Tibial nerve (tissue), 4 donors: ENCODE measurements at places on chromosomes 3 and 15. TPM values are rescaled to one million over a fixed set of nuclear protein-coding genes. Genes with fewer than 3 reads are reported as not detected.

GRCh38 chr15:35312344-35312743 is 227.2 kb upstream of the NANOGP8 start:
- DNase-seq = no peak

GRCh38 chr15:35603301-35603700 is 57.3 kb upstream of the DPH6 start:
- DNase-seq = no peak

DNA sequence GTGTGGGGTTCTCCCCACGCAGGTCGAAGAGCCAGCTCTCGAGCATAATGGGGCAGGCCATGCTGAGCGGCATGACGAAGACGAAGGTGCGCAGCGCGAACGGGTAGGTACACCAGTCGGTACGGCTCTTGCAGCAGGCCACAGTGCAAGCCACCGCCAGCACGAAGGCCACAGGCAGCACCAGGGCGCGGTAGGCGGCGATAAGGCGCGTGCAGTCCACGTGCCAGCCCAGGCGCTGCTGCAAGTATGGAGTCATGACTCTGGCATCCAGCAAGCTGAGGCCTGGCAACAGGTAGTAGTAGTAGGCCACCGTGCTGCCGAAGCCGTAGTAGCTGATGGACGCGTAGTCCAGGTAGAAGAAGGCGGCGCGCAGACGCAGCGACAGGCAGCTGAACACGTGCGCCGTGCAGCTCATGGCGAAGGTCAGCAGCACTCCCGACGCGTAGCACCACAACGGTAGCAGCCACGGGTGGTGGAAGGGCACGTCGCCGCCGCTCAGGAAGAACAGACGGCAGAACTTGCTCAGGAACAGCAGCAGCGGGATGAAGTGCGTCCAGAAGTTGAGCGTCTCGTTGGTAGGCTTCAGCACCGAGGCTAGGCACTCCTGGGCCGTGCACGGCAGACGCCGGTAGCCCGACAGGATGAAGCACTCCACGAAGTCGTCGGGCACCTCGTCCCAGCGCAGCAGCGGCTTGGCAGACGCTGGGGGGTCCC is 797 bp downstream of the PAQR9 start:
- no peak for DNase-seq

- DNase-seq = no peak
These were observed 9.5 kb downstream of the EBLN2 start for GRCh38 chr3:73070675-73071575.

DNA sequence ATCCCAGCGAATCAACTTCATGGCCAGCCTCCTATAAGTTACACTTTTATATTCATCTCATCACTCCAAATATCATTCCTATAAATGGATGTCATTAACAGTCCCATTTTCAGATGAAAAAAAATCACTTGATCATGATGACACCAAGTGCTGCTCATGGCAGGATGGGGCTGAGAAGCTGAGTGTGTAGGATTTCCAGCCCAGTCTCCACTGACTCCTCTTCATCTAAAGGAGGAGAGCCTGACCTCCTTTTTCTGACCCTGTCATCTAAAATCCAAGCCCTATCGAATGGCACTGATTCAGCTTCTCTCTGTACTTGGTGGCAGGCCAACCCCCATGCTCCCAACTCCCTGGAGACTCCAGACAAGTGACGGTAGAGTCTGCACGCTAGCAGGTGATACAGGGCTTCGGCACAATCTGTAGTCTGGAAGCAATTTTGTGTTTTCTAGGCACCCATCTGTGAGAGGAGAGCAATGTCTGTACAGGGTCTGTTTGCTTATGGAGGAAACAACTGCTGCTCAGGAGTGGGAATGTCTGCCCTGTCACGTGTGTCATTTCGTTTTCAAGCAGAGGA is 103.2 kb downstream of the EPHB1 start:
- no peak for DNase-seq

- DNase-seq = no peak
These were observed 36.8 kb upstream of the TNFSF10 start for GRCh38 chr3:172560026-172560425.

GRCh38 chr15:83092309-83092976 is 15.0 kb upstream of the TM6SF1 start:
- no peak for DNase-seq

DNA sequence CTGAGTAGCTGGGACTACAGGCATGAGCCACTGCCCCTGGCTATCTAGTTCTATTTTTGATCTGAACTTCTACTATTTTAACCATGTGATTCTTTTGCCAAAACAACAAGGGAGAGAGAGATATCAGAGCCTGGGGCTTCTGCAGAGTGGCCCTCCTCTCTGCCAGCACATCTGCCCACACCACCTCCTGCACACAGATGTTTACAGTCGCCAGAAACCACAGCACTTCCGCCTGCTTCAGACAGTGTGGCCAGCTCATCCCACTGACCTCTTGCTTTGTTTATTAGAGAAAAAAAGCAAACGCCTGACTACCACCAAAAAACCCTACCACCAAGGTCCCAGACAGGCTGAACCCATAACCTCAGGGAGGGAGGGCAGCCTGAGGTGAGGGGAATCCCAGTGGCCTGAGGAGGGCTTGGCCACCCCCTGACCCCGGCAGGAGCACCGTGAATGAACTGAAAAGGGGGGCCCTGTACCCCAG is 85.9 kb upstream of the ABHD2 start:
- no peak for DNase-seq

DNA sequence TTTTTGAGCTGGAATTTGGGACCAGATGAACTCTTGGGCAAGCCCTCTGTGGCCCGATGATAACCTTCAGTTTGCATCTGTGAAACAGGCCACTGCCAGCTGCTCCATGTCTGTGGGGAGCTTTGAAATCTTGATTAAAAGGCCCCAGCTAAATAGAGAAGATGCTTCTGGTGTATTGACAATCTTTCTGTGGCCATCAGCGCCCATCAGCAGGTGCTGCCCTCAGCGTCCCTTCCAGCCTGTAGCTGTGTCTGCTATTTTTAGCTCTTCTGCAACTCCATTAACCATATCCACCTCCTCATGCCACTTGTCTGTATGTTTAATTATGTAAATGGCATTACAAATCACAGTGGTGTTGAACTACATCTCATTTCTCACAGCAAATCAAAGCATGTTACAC is 54.0 kb downstream of the CHCHD6 start:
- DNase-seq = no peak

DNA sequence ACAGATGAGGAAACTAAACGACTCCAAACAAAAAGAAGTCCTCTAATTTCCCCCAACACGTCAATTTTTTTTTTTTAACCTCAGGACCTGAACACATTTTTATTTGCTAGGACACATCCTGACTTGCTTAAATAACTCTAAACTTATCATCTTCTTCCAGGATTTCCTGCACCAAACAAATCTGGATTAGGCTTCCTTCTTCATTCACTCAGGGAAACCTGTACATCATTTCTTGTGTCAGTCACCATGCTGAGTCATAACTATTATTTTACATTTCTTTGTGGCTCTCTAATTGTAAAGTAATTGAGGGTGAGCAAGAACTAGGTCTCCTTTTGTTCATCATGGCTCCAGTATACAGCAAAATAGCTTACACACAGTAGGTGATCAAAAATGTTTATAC is 433.4 kb upstream of the GBE1 start:
- DNase-seq = no peak

GRCh38 chr3:45748068-45748467 is 48.3 kb downstream of the SLC6A20 start:
- no peak for DNase-seq

- DNase-seq = no peak
These were observed 31.4 kb upstream of the LYZL4 start for GRCh38 chr3:42441791-42442190.

DNA sequence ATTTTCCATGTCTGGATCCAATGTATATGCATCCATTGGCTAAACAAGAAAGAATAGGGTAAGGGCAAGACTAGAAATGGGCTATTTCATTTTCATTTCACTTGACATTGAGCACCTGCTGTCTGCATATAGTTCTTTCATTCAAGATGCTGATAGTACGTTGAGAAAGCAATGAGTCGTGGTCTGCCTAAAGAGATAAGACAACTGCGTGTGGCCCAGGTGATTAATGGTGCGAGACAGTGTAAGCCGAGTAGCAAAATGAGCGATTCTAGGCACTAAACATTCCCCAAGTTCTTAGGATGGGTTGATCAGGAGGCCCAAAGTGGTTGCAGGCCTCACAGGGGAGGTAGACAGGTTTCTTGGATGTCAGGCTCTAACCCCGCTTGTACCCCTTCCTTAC is 235.4 kb downstream of the PDCD6IP start:
- DNase-seq = no peak

- no peak for DNase-seq
These were observed 883 bp downstream of the MAGEF1 start for GRCh38 chr3:184710870-184711492.

GRCh38 chr15:80790236-80790635 is 11.1 kb downstream of the CEMIP start:
- no peak for DNase-seq

DNA sequence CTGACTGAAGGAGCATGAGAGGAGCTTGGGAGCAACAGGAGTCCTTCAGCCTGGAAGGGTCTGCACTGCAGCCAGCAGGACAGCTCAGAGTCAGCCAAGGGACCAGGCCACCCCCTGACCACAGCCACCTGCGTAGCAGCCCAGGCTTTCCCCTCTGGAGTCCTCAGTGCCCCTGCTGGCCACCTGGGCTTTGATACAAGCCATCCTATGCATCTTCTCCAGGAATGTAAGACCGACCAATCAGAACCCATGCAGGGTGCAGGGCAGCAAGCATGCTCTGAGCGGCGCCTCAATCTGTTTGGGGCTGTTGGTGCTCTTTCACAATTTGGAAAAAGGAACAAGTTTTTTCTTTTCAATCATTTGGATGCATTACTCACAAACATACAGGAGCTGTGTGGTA is 52.0 kb downstream of the DZIP1L start:
- no peak for DNase-seq

DNA sequence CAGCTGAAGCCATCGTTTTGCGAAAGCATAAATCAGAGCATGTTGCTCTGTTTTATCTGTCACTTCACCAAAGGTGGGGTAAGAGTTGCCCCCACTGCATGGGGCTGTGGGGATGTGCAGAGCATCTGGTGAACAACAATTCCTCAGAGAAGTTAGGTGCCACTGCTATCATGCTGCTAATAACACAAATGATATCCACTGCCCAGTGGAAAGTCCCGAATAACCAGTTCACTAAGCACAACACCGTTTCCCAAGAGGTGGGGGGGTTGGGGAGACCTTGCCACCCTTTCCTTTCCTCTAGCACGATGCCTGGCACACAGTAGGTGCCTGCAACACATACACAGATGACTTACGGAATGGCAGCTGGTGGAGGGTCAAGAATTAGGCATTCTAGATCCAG is 38.6 kb downstream of the FAM3D start:
- no peak for DNase-seq

Gene FILIP1L
- total RNA-seq = 46.3 TPM

Gene OR5K2
- not detected for total RNA-seq

Gene EBLN2
- 11.9 TPM for total RNA-seq

Gene VWA5B2
- 1.8 TPM for total RNA-seq

Gene ADPRH
- 7.7 TPM for total RNA-seq

Gene LSM3
- 4.8 TPM for total RNA-seq

Gene CLRN1
- total RNA-seq = not detected
